ENCODE measurements at places on chromosomes 1 and 21. TPM values are rescaled to one million over a fixed set of nuclear protein-coding genes. Genes with fewer than 3 reads are reported as not detected.

DNA sequence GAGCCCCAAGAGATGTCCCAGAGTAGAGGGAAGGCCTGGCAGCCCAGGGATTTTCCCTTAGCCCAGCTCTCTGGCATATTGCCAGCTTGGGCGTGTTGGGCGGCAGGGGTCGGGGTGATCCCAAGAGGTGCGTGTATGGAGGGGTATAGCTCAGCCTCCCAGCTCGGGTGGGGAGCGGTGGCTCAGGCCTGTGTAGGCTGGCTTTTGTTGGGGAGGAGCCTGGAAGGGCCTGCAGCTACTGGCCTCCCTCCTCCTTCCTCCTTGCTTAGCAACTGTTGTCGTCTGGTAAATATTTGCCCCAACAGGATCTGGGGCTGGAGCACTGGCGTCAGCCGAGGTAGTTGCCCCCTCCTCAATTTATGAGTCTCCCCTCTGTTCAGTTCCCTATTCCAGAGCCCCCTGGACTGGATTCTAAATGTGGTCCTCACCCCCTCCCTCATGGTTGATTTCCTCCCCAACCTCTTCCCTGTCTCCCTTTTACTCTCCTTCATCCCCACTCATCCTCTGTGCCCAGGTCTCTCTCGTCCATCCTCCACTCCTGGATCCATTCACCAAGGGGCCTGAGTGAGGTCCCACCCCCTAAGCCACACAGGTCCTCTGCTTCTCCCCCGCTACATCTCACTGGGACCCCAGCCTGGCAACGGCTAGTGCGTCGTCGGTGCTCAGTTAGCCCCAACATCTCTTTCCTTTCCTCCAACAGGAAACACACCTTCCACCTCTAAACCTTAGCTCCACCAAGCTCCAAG, 10.3 kb upstream of the LMNA start:
- peak; percentile 69 for DNase-seq

CFHR2 gene
- total RNA-seq, result not detected

ELAPOR1 gene
- total RNA-seq, result 1.1 TPM

ERG gene
- 0.11 TPM for total RNA-seq

HSF2BP gene
- 1.5 TPM for total RNA-seq

- DNase-seq, result no peak
Observed at GRCh38 chr1:114367810-114368209, 143.2 kb downstream of the TRIM33 start.

DNA sequence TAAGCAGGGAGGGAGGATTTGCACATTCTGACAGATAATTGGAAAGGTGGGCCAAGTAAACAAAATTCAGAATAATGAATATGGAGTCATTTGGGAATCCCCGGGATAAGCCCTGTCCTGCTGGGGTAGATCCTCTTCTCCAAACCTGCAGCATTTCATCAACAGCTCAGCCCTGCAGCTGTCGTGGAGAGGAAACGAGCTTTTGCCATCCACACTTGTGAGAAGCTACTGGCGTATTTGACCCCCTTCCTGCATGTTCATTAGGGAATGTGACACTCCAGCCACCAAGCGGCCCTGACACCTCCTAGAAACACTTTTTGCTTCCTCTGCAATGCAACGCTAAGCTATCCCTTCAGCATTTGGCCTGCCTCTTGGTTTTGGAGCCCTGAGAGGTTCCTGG, 8.0 kb upstream of the LEFTY2 start:
- no peak for DNase-seq

- no peak for DNase-seq
Observed at GRCh38 chr1:60989749-60990713, 92.3 kb upstream of the NFIA start.

DNA sequence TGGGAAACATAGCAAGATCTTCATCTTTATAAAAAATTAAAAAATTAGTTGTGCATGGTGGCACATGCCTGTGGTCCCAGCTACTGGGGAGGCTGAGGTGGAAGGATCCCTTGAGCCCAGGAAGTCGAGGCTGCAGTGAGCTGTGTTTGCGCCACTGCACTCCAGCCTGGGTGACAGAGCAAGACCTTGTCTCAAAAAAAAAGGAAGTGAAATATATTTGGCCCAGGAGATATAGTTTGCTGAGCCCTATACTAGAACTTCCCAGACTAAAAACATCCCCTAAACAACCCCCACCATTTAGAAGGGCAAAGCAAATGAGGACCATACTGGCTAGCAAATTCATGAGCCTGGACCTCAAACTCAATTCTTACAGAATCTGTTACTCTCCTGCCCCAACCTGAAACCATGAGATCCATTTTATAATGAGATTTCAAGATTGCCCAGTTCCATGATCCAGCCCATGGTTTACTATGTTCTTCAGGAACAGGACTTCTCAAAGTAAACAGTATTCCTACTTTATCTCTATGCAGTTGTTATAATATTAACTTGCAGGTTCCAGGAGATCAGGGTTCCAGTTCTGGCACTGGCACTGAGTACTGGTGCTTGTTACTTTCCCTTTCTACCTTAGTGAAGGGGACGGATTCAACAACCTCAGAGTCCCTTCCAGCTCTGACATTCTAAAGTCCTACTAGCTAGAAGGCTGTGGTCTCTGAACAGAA, 48.9 kb upstream of the TADA1 start:
- no peak for DNase-seq

KIF2C gene
- 71.6 TPM for total RNA-seq

GRCh38 chr1:3904843-3905185, 4.7 kb upstream of the C1orf174 start:
- DNase-seq, result no peak

- DNase-seq, result no peak
Observed at GRCh38 chr1:48035371-48036141, 38.4 kb upstream of the TRABD2B start.

DNA sequence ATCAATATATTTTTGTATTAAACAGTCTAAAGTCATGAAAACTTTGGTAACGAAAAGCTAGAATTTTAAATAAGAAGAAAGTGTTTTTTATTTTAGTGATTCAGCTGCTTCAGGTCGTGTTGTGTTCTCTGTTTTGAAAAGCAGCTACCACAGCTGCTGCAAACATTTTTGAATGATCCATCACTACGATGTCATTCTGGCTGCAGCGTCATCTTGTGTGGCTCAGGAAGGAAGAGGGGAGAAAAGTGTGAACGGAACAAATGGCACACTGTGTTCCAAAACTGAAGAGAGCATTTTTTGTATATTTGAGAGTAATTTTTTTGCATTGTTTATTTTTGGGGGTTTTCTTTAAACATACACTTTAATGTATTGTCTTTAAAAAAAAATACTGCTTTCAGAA, 323.0 kb upstream of the ADGRL2 start:
- DNase-seq, result no peak

OPTC gene
- 1.1 TPM for total RNA-seq

GRCh38 chr1:178953034-178953433, 72.7 kb upstream of the FAM20B start:
- DNase-seq, result no peak

GRCh38 chr21:36076878-36077655, 7.2 kb downstream of the CBR1 start:
- no peak for DNase-seq

STUM gene
- total RNA-seq, result 0.11 TPM

SAMSN1 gene
- 4.6 TPM for total RNA-seq

DNA sequence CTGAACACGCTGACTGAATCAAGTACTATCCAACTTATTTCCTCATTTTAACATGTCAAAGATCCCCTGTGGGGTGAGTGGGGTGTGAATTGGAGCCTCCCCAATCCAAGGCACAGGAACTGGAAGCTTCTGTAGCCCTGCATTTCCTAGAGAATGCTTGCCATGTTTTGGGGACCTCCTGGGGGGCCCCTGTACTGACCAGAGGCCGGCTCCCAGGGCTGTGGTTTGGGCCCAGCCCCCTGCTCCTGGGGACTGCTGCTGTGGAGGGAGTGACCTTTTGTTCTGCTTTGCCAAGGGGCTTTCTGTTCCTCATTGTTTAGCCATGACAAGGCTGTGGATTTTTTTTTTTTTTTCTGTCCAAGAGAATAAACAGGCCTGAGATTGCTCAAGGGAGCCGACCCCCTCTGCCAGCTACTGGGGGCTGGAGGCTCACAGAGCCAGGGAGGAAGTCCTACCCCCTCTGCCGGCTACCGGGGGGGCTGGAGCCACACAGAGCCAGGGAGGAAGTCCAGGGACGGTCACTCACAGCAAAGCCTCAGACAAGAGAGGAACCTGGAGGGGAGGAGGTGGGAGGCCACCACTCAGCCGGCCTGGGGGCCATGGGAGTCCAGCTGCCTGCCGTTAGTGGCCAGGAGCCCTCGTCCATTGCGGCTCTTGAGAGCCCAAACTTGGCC, 17.4 kb downstream of the TNFRSF1B start:
- no peak for DNase-seq

- DNase-seq, result no peak
Observed at GRCh38 chr1:41615316-41615715, 130.8 kb upstream of the EDN2 start.

- no peak for DNase-seq
Observed at GRCh38 chr1:64361974-64362373, 108.0 kb upstream of the CACHD1 start.

- DNase-seq, result no peak
Observed at GRCh38 chr1:160538985-160539651, 16.1 kb upstream of the SLAMF6 start.

GRCh38 chr1:227422581-227422980, 104.3 kb upstream of the CDC42BPA start:
- DNase-seq, result no peak

KRTAP12-2 gene
- not detected for total RNA-seq

F5 gene
- 0.04 TPM for total RNA-seq

CACNA1S gene
- total RNA-seq, result 0.04 TPM

KIF14 gene
- total RNA-seq, result 18.2 TPM

ADAMTS4 gene
- total RNA-seq, result 7.0 TPM

- no peak for DNase-seq
Observed at GRCh38 chr1:62989497-62989896, 205.6 kb downstream of the ATG4C start.

CNR2 gene
- total RNA-seq, result not detected

GRCh38 chr1:26057189-26057588, 10.2 kb downstream of the TRIM63 start:
- no peak for DNase-seq

CDC42BPA gene
- total RNA-seq, result 30.1 TPM
